ENCODE measurements at places on chromosomes 5 and 9.

DNA sequence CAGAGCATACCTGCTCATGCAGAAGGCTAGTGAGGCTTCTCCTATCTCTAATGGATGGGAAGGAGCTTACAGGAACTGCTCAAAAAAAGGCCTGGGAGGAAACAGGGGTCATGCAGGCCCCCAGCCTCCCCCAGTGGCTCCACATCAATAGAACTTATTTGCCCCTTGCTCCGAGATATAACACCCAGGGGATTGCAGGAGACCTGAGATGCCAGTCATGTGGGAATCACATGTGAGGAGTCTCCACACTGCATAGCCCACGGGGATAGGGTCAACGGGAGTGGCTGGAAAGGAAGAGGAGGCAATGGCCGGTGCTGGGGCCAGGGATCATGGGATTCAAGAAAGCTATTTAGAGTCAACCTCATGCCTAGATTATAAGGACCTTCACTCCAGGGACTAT, 76.2 kb downstream of the NRG2 start:
- DNase-seq, result no peak

DNA sequence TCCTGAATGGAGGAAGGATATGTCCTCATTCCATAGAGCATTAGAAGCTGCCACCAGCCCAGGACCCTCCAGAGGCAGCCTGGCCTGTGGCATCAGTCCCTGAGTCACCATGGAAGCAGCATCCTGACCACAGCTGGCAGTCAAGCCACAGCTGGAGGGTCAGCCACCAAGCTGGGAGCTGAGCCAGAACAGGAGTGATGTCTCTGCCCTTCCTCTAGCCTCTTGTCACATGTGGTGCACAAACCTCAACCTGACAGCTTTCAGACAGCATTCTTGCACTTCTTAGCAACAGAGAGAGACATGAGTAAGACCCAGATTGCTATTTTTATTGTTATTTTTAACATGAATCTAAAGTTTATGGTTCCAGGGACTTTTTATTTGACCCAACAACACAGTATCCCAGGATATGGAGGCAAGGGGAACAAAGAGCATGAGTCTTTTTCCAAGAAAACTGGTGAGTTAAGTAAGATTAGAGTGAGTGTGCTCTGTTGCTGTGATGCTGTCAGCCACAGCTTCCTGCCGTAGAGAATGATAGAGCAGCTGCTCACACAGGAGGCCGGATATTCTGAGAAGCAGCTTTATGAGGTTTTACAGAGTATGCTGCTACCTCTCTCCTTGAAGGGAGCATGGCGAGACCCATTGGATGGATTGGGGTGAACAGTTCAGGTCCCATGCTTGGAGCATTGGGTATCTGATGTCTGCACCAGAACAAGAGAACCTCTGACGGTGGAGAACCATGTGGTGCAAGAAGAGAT, 13.0 kb upstream of the CYFIP2 start:
- DNase-seq, result no peak

GRCh38 chr5:54689411-54690251, 172.1 kb downstream of the SNX18 start:
- no peak for DNase-seq

DNA sequence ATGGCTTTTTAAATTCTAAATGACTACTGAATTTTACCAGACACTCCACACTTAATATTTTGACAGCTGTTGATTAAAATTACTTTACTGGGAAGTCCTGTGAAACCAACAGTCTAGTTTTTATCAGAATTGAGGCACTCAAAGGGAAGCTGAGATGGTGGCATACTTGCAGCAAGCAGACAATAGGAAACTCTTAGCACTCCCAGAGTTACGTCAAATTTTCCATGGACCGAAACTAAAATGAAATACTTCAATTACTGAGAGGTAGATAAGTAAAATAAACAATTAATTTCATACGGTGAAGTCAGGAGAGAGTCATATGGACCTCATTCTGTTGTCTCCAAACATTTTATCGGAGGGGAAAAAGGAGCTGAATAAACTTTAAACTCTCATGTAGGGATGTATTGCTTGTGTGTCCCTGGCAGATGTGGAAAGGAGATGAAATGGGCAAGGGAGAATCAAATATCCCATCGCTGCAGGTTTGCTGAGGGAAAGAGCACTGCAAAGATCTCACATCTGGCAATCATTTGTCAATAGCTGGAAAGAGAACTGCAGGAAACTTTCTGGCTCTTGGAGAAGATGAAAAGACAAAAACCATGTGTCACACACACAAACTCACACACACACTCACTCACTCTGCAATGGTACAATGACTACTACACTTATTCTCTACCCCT, 189.4 kb downstream of the BNC2 start:
- no peak for DNase-seq

GRCh38 chr5:4924577-4924976, 215.6 kb upstream of the ADAMTS16 start:
- DNase-seq, result no peak

- no peak for DNase-seq
Observed at GRCh38 chr5:92991581-92992067, 589.4 kb downstream of the NR2F1-AS1 start.

- DNase-seq, result no peak
Observed at GRCh38 chr9:106304401-106304920, 558.5 kb upstream of the ZNF462 start.

- DNase-seq, result no peak
Observed at GRCh38 chr5:30725073-30725472, 468.4 kb upstream of the CDH6 start.

- no peak for DNase-seq
Observed at GRCh38 chr9:101706261-101706798, 32.1 kb downstream of the GRIN3A start.

All from cortex of kidney (tissue), 1 donor.